Bronchial epithelial cell (primary cell): ENCODE measurements at places on chromosomes 5 and 9.

GRCh38 chr5:159961176-159962160, 45.2 kb downstream of the ADRA1B start:
- DNase-seq = no peak

GRCh38 chr5:173726846-173727557, 110.6 kb upstream of the BOD1 start:
- DNase-seq = peak; percentile 23

DNA sequence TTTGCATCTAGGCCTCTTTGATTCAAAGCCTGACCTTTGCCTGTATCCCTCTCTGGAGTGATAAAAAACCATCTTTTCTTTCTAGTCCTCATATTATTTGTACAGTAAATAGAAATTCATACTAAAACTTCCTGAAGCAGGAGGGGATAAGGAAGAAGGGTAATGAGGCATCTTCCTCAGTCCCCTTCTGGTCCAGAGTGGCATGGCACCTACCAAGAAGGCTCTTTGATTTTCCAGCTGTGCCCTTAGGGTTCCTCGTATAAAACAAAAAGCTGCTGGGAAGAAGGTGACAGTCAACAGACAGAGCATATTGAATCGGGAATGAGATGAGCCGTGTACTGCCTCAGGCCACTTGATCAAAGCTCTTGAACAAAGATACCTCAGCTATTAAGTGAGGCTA, 71.9 kb upstream of the SPDL1 start:
- DNase-seq = no peak

DNA sequence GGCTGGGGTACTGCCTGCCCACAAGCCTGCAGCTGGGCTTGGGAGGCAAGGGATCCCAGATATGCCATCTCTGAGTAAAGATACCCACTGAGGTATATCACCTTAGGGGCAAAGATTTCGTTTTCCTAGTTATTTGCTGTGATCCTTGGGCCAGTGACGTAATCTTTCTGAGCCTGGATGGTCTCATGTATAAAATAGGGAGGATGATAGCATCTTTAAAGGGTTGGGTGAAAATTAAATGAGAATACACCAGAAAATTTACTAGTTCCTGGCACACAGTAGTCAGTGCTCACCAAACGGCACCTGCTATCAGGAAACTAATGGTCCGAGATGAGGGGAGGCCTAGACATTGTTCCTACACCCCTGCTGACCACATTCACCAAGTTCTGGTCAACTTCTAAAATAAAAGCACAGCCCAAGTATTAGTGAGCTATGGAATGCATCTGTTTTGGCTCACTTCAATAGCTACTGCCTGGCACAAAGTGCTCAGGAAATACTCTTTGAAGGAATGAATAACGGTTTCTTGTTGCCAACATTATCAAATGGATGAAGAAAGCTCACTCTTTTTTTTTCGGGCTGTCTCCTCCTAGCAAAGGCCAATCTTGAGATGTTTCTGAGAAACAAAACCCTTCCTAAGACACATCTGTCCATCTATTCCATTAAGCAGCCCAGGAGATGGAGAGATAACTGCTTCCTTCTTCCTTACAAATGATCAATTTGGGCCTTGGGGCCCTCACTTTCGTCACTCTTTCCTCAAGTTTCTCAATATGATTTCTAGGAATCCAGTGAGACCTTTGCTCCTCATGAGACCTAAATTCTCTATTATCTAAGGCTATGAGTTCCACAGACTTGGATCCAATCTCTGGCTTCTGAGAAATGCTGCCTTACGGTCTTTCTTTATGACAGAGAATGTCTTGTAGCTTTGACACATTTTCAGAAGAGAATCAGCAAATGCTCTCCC, 98.2 kb downstream of the DPYSL3 start:
- no peak for DNase-seq

- DNase-seq = no peak
These were observed 174.6 kb upstream of the DAPK1 start for GRCh38 chr9:87322840-87323635.

DNA sequence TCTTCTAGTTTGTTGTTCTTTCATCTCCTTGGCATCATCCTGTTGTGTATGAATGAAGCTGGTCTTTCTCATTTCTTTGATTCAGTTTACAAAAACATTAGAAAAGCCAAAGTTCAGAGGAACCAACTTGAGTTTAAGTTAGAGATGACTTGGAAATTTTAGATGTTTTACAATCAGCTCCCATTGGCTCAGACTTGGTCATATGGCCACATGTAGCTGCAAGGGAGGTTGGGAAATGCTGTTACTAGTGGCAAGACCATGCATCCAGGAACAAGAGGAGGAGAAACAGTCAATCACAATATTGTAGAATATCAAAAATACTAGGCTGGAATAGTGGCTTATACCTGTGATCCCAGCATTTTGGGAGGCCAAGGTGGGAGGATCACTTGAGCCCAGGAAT, 19.5 kb downstream of the CARD6 start:
- DNase-seq = no peak

- no peak for DNase-seq
These were observed 11.8 kb upstream of the SPINK6 start for GRCh38 chr5:148191010-148191409.

GRCh38 chr9:79220666-79221065, 351.1 kb upstream of the TLE4 start:
- DNase-seq = no peak

GRCh38 chr5:134406390-134406789, 5.3 kb downstream of the CDKN2AIPNL start:
- peak; percentile 35 for DNase-seq

- peak; percentile 65 for DNase-seq
These were observed 320.1 kb downstream of the ADGRV1 start for GRCh38 chr5:90878549-90879196.

- DNase-seq = peak; percentile 24
These were observed 69.9 kb downstream of the CYFIP2 start for GRCh38 chr5:157335534-157336422.

GRCh38 chr5:68332080-68332451, 116.5 kb downstream of the PIK3R1 start:
- no peak for DNase-seq

DNA sequence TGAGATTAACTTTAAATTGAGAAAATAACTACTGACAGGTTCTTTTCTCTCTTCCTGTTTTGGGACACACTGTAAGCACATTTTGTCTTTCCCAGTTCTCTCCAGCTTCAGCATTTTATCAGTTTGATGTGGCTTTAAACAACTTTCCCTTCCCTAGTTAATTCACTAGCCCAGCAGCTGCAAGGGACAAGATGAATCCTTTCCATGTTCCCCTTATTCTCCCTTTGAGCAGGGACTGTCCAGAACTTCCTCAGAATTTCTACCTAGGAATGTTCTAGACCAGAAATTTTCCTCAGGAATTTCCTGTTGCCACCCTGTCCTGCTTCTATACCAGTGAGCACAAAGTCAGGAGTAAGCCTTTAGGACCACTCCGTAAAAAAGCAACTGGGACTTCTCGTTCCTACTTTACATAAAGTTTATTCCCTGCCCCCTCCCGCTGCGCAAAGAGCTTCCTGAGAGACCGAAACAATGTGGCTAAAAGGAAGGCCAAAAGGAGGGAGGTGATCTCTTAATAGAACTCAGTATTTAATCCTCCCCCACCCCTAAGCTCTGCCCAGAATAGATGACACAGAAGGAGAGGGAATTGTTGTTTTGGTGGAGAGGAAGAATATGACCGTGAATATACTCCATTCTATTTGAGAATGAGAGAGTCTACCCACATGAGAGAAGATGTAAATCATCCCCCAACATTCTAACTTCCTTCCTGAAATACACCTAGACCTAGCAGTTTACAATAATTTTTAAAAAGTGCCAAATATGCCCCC, 61.9 kb downstream of the GLIS3 start:
- no peak for DNase-seq

GRCh38 chr9:114193090-114193489, 37.8 kb downstream of the COL27A1 start:
- DNase-seq = no peak

- no peak for DNase-seq
These were observed 284.0 kb upstream of the TLE4 start for GRCh38 chr9:79287708-79288290.

DNA sequence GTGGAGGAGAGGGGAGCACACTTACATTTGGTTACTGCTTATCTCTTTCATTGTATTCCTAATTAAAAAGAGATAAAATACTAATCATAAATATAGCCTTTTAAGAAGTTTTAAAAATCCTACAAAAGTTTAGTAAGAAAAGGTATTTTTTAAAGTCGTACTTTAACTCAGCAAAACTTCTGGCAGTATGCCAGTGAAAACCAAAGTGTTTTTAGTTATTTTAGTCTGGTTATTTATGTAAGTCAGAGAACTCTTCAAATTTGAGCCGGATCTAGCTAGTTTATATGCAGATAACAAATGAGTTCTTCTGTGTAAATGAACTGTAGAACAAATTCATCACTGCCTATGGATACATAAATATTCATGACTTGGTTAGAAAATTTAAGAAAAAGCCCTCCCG, 36.5 kb upstream of the ANKDD1B start:
- DNase-seq = no peak

GRCh38 chr5:110401881-110402280, 324.6 kb downstream of the TMEM232 start:
- DNase-seq = peak; percentile 29

- DNase-seq = no peak
These were observed 310.6 kb downstream of the NDUFS4 start for GRCh38 chr5:53871050-53871449.

DNA sequence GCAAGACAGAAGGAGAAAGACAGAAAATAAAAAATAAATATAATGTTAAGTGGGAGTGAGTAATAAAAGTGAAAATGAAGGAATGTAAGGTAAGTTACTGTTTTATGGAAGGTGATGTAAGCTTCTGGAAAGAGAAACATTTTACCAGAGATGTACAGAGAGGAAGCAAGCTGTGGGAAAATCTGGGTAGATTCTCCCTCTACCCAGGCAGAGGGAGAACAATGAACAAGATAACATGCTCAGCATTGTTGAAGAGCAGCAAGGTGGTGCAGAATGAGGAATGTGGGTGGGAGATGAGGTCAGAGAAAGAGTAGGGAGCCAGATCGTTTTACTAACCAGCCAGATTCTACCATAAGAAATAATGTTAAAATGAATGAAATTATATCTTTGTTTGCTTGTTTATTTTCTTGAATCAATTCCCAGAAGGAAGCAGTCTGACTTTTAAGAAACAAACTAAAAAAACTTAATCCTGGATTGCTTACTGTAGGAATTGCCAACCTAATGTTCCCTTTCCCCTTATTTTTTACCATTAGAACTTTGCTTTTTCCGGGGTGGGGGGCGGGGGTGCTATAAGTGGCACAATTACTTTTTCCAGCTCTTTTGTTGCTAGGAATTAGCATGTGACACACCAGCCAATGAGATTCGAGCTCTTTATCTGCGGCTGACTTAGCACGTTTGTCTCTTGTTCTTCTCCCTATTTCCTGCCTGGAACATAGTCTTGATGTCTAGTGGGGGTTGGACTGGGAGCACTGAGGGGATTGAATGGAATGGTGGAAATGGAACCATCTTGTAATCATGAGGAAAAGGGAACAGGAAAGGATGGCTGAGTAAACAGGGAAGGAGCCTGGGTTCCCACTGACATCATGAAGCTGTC, 356.7 kb downstream of the TMEM167A start:
- DNase-seq = no peak

DNA sequence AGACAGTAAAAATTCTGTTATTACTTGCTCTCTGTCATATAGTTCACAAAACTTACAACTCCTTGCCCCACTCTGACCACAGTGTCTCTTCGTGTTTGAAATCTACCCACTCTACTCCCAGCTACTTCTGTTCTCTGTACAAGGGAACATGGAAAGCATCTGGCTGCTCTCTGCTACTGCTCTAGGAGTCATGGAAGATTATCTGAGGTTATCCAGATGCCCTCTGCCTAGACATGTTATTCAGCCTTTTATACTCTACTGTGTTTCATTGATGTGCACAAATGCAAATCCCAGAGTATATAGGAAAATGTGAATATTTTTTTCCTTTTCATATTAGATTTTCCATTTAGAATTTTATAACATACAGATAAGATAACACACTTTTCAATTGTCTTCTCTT, 1525.6 kb downstream of the MAT2B start:
- no peak for DNase-seq
